ENCODE measurements at places on chromosomes 11 and 22.
A peak's percentile ranks its signal among the peaks of the same experiment; 100 is the strongest.

DNA sequence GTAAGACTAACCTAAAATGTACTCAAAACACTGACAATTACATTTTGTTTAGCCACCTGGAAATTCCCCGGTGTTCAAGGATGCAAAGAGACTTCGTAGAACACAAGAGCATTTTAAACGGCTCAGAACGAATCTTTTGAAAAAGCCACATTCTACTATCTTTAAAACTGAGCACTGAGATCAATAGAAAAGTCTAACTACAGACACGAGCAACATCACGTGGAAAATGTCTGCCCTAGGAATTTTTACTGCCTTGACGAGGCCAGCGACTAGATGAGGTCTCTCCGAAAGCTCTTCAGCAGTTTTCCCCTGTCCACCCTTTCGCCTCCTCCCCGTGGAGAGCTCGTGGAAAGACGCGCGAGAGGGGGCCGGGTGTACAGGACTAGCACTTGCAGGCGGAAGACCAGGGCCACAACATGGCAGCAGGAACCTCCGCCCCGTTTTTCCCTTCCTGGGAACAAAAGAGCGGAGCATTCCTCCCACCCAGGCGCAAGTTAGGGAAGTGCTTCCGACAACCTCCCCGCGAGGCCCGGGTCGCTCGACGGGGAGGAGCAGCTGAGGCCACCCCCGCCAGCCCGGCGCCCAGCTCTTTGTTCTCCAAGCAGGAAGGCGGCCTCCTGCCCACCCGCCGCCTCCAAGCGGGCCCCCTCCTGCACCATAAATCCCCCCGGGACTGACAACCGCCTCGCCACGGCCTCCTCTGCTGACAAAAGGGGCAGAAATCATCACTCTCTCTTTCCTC is 1.1 kb downstream of the EIF4G2 start:
- peak; percentile 33 for DNase-seq

- no peak for DNase-seq
Observed at GRCh38 chr11:2410616-2411015, 10.1 kb downstream of the TSSC4 start.

DNA sequence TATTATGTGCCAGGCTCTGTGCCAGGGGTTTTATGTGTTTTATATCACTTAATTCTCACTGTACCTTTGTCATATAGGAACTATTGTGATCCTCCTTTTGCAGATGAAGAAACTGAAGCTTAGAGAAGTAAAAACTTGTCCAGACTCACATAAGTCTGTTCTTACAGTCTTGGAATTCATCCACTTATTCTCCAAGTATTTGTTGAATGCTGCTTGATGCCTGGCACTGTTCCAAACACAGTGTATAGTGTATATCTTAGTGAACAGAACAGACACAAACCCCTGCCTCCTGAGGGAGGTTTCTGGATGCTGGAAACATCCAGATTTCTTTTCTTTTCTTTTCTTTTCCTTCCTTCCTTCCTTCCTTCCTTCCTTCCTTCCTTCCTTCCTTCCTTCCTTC is 29.0 kb upstream of the FGF3 start:
- DNase-seq, result no peak

- DNase-seq, result no peak
Observed at GRCh38 chr11:97995874-97996273, 1024.9 kb upstream of the CNTN5 start.

DNA sequence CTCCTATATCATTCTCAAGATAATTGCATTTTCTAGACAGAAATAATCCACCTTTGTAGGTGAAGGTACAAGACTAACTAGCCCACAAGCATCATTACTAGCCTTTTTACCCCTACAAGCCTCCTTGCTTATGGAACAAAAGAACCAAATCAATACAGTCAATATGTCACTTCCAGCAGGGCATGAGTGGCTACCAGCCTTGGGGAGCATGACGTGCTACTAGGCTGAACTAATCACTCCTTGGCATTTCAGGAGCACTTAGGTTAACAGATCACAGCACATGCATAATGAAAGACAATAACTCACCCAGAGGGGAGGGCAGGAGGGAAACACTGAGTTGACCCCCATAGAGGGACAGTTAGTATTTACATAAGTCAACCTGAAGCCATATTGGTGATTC is 2.7 kb downstream of the DRD2 start:
- DNase-seq, result no peak

GRCh38 chr11:15224466-15224865 is 109.7 kb downstream of the INSC start:
- no peak for DNase-seq

GRCh38 chr11:64206457-64207255 is at the start of gene FERMT3:
FERMT3 (plus strand) TSS chr11:64206721; CDS start chr11:64207365, 644 bp downstream.
- peak; percentile 56 for DNase-seq

- no peak for DNase-seq
Observed at GRCh38 chr11:16780146-16780545, 41.7 kb downstream of the C11orf58 start.

DNA sequence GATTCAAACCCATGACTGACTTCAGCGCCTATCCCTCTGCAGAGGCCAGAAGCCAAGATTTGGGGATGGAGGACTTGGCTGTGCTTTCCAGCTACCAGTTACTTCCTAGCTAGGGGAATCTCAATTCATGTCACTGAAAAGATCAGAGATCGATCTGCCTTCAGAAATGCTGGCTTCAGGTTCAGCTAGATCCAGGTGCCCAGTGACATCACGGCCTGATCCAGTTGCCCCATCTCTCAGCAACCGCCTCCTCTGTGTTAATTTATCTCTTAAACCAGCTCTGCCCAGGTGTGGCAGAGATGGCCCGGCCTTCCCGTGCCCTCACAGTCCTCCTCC is 24.2 kb downstream of the CYTH4 start:
- DNase-seq, result no peak

DNA sequence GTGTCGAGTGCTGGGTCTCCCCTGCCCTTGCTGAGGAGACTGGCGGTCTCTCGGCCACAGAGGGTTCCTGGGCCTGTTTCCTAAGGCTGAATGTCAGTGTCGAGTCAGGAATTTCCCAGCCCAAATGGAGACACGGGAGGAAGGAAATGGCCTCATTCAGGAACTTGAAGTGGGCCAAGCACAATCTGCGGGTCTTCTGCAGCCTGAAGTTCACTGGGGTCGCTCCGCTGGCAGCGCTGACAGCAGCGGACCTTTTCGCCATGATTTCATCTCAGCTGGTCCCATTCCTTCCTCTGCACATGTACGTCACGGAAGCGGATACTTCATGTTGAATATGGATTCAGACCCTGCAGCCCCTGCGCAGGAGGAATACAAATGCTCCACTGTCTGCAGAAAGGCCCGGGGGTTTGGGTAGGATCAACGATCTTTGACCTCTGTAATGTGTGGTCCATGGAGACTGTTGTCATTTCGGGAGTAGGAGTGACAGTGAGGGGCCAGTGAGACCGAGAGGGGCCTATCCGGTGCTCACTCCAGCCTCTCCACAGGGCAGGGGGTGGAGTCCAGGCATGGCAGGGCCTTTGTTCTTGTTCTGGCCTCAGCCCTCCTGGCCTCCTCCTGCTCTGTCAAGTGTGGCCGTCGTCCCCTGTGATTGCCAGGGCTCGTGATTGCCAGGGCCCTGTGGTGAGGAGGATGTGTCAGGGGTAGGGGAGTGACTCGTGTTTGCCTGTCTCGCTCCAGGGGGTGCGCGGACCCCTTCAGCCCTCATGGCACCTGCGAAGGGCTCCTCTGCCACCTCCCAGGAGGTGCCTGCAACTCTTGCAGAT is 402.3 kb downstream of the TBC1D22A start:
- DNase-seq, result no peak

GRCh38 chr11:117328375-117329010 is 839 bp downstream of the CEP164 start:
- no peak for DNase-seq

GRCh38 chr22:22764085-22764484 is 119.7 kb downstream of the GGTLC2 start:
- no peak for DNase-seq

DNA sequence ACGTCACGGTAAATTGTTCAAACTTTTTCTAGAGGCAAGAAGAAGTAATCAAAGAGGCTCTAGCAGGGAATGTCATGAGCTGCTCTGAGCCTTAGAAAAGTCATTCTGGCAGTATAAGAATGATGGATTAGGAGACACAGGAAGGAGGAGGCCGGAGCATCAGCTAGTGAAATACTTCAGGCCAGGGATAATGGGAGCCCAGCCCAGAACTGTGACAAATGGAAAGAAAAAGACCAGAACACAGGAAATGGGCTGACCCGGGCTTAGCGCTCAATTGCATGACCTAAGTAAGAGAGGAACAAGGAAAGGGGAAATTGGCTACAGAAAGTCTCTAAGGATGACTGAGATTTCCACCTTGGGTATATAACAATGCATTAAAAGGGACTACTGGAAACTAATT is 108.6 kb downstream of the LARGE1 start:
- no peak for DNase-seq

DNA sequence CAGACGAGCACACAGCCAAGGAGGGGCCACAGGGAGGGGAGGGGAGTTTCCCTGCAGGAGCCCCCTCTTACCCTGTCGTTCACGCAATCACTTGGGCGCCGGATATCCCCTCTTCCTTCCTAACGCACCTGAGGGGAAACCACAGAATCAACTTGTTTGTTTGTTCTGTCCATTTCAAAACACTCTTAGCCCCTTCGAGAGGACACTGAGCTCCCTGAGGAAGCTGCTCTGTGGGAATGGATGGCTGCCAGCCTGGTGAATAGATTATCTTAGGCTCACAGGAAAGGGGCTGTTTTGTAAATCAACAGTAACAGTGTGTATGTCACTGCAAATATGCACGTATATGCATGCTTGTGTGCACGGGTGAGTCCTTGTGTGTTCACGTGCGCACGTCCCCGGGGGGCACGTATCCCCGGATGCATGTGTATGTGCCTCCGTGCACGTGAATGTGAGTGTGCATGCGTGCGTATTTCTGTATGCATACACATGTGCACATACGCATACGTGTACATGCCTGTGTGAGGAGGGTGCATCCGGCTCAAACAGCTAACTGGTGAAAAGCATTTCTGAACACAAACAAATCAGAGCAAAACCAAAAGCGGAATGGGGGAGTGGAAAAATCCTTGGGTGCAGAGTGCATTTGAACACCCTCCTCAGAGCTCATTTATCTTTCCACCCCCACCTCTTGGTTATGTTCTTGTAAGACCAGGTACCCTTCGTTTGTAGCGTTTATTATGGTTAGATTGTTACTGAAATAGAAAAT is 7.2 kb downstream of the ARSA start:
- DNase-seq, result peak; percentile 94

- DNase-seq, result no peak
Observed at GRCh38 chr11:92314499-92314898, 89.9 kb downstream of the FAT3 start.

DNA sequence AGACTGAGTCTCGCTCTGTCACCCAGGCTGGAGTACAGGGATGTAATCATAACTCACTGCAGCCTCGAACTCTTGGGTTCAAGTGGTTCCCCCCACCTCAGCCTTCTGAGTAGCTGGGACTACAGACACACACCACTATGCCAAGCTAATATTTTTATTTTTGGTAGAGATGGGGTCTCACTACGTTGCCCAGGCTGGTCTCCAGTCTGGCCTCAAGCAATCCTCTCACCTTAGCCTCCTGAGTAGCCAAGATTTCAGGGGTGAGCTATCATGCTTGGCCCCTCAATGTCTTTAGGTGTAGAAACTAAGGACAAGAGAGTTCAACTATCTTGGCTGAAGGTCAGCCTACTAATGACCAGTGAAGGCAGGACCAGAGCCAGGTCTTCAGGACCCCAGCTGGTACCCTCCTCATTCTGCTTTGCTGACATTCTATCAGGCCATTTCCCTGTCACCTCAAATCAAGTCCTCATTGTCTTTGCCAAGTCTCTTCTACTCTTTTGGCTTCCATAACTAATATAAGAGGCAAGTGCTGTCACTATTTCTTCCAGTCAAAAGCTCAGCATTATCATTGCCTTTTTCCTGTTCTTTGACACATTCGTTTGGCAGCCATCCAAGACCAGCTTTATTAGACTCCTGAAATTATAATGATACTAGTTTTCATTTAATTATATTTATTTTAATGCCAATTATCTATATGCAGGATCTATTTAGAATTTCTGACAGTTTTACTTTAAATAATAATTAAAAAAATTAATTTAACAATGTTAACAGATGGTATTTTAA is 264.2 kb upstream of the PITPNB start:
- DNase-seq, result no peak

- DNase-seq, result no peak
Observed at GRCh38 chr11:6608011-6608410, 4.0 kb downstream of the TAF10 start.

DNA sequence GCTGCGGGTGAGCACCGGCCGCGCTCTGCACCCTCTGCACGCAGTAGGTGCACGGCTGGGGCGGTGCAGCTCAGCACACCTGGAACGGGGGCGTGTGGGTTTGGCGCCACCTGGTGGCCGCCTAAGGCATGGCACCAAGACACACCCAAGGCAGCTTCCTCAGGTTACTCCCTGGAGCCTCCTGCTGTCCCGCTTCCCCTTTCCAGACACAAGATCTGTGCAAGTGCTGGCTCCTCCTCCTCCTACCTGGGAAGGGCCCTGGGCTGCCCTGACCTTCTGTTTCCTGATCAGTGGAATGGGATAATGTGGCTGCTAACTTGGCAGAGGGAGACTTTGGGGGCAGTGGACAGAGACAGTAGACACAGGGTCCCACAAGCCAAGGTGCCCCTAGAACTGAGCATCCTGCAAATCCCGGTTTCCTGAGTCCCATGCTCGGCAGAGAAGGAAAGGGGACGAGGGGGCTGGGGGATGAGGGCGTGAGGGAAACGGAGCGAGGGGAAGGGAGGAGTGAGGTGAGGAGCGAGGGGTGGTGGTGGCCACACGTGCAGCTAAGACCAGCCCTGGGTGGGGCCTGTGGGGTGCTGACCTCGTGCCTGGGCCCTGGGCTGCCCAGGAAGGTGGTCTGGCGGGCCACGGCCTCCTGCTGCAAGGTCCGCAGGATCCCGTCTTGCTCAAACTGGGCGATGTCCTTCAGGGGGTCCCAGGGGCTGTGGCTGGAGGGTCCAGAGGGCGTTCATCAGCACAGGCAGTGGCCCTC is 34.8 kb upstream of the CARS1 start:
- peak; percentile 81 for DNase-seq

- DNase-seq, result no peak
Observed at GRCh38 chr11:47867823-47868222, 19.7 kb upstream of the NUP160 start.

- DNase-seq, result no peak
Observed at GRCh38 chr11:120027546-120028180, 110.2 kb downstream of the TRIM29 start.

- DNase-seq, result no peak
Observed at GRCh38 chr22:46829117-46829891, 66.9 kb downstream of the TBC1D22A start.

GRCh38 chr11:10979529-10979928 is 121.7 kb upstream of the ZBED5 start:
- DNase-seq, result no peak

GRCh38 chr11:129840236-129840635 is 24.6 kb downstream of the TMEM45B start:
- no peak for DNase-seq
